ENCODE measurements at places on chromosomes 3 and 15. TPM values are rescaled to one million over a fixed set of nuclear protein-coding genes. Genes with fewer than 3 reads are reported as not detected.

Gene CISH
- total RNA-seq: 3.8 TPM

GRCh38 chr3:107894998-107895397, 195.8 kb downstream of the CD47 start:
- DNase-seq: no peak

DNA sequence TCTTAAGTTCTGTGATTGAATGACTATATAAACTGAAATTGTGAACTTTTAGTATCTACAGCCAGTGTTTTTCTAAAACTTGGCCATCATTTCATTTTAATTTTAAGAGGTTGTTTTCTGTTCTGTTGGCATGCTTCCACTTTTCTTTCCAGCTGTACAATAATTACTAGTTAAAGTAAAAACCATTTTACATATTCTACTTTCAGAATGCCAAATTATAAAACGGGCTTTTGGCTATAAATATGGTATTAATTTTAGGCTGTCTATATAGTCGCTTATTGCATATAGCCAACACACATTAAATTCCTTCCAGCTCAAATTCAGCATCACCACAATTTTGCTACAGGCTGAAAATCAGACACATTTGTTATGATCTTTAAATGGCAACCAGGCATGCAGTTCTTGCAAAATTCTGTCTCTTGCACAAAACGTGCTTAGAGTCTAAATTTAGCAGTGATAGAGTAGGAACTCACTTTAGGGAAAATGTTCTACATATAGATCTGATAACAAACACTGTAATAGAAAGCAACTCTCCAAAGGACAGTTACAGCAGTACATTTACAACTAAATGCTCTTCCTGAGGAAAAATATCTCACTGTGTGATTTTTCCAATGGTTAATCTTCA, 81.1 kb downstream of the BTD start:
- DNase-seq: no peak

Gene CX3CR1
- not detected for total RNA-seq

DNA sequence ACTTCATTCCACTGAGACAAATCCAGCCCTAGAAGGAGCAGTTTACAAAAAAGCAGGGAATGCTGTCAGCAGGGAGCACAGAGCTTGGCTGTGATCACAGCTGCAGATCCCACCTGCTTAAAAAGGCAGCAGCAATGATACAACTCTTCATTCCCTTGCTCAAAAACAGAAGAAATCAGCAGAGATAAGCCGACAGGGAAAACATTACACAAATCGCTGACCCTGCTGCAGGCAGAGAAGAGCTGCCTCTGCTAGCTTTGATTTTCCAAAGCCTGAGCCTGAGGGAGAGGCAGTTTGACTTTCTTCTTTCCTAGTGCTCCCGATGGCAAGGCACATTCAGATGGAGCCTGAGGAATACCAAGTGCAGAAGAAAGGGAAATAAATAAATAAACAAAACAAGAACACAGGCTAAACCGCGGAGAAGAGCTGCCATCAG, 80.2 kb downstream of the SHQ1 start:
- no peak for DNase-seq

GRCh38 chr3:10361375-10361774, 40.5 kb upstream of the SEC13 start:
- DNase-seq: no peak

DNA sequence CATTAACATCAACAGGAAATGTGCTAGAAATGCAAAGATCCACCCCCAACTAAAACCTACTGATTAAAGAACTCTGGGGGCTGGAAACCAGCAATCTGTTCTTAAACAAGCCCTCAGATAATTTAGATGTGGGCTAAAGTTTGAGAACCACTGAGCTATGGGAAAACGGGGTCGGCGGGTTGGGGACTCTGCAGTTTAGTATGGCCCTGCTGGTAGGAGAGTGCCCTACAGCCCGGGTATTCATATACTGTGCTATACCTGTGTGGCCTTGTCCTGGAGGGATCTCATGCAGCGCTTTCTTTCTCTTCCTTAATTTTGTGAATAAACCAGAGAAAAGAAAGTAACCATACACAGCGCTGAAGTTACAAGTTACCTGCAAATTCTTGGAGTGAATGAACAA, 189.7 kb upstream of the GBE1 start:
- DNase-seq: no peak

GRCh38 chr3:183503746-183504145, 51.8 kb downstream of the KLHL6 start:
- DNase-seq: no peak

Gene CCDC39
- total RNA-seq: 0.07 TPM

Gene POTEB
- total RNA-seq: not detected

DNA sequence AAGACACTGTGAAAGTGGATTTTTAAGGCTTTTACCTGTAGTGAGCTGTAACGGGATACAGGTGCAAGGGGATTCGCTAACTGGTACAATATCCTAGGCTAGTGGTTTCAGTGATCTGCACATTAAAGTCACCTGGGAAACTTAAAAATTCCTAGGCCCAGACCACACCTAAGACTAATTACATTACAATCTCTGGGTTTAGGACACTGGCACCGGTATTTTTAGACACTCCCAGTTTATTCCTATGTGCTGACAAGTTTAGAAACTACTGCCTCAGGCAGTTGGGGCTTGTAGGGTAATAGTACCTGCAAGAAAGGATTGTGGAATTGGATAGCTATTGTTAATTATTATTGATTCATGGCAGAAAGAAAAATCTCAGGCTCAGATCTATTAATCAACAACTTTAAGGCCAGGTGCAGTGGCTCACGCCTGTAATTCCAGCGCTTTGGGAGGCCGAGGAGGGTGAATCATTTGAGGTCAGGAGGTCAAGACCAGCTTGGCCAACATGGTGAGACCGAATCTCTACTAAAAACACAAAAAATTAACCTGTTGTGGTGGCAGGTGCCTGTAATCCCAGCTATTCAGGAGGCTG, 50.4 kb upstream of the CASR start:
- DNase-seq: peak; percentile 32

GRCh38 chr15:41811432-41812195, 16.3 kb upstream of the JMJD7 start:
- DNase-seq: no peak

DNA sequence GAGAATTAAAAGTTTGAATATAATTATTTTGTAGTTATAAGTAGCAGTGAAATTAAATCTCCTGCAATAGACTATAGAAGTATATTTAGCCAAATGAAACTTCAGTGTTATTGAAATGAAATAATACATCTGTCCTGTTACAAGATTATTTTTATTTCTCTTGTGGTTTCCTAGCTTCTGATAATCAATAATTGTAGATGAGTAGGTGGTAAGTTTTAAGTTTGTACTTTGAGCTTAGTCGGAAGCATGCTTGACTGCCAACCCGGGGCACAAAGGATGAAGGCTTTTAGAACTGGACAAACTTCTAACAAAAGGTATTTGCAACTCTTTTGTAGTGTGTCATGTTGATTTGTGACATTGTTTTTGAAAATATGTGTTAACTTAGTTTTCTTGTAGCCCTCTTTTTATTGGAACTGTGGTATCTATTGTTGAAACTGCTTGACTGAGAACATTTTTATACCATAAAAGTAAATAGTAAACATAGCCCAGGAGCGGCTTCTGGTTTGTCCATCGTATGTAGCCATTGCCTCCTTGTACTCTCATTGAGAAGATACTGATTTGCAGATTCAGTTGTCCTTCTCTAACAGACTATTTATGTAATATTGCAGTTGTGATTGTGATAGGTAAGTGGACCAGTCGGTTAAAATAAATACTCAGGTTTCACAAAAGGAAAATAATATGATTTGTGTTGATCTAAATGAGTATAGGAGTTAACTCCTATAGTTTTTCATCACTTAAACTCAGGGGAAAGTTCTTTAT, 2.9 kb downstream of the CTNNB1 start:
- DNase-seq: no peak

- peak; percentile 56 for DNase-seq
Observed at GRCh38 chr3:125231895-125232294, 19.3 kb upstream of the SLC12A8 start.

Gene PLS1
- 21.8 TPM for total RNA-seq

GRCh38 chr3:190059242-190059590, 61.5 kb downstream of the P3H2 start:
- no peak for DNase-seq

Gene PLSCR5
- not detected for total RNA-seq

Measured in kidney epithelial cell (primary cell).